ENCODE measurements at places on chromosomes 4 and X. TPM values are rescaled to one million over a fixed set of nuclear protein-coding genes. Genes with fewer than 3 reads are reported as not detected.

ABLIM2 gene
- total RNA-seq: 6.8 TPM

PRKG2 gene
- total RNA-seq: 8.9 TPM

LRP2BP gene
- 0.40 TPM for total RNA-seq

ERAS gene
- total RNA-seq: not detected

DNA sequence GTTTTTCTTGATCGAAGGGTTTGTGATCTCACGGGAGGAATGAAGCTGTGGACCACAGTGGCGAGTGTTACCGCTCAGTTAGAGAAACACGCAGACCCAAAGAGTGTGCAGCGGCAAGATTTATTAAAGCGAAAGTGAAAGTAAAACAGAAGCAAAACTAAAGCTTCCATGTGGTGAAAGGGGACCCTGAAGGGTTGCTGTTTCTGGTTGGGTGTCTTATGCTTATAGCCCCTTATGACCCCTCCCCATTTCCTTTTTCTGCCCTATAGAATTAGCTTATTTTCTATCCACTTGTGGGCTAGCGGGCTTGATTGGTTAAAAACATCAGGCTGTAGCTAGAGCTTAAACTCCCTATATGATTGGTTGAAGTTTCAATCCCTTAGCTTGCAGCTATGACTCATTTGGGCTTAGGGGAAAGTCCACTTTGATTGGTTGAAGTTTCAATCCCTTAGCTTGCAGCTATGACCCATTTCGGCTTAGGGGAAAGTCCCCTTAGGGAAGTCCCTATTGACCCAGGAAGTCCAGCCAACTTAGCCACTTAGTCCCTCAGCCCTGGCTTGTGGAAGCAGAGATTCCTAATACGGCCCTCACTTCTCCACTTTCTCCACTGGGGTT, 171.2 kb upstream of the NWD2 start:
- DNase-seq: no peak

- DNase-seq: no peak
These were observed 1.3 kb downstream of the LDB2 start for GRCh38 chr4:16896881-16897750.

DNA sequence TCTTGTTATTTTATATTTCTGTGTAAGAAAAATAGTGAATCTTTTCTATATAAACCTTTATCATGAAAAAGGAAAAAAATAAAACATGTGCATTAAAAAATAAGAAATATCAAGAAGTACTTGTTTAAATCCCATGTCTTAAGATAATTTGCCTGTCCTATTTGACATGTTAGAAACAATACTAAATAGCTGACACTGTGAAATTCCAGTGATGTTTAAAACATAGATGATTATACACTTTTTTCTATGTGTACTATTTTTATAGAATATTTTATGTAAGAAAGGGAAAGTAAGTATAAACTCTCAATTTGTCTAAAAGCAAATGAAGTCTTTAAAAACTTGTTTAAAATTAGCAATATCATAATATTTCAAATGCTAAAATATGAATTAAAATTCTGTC, 543.2 kb upstream of the ATOH1 start:
- no peak for DNase-seq

- DNase-seq: no peak
These were observed 511.4 kb upstream of the DIPK2B start for GRCh38 chrX:45712067-45712466.

GRCh38 chrX:64150775-64151174, 54.7 kb downstream of the AMER1 start:
- DNase-seq: no peak

DNA sequence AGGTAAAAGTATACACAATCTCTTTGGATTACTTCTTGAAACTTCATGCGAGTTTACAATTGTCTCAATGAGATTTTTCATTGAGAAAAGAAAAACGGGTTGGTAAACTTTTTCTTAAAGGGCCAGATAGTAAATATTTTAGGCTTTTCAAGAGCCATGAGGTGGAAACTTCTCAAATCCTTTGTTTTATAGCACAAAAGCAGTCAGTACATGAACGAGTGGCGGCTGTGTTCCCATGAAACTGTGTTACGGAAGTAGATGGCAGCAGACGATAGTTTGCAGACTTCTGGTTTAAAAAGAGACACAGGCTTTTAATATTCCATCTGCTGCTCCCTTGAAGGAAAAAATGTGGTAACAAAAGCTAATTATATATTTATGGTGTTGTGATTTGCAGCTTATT, 332.0 kb downstream of the TENM3 start:
- DNase-seq: no peak

- no peak for DNase-seq
These were observed 66.5 kb upstream of the TMEM184C start for GRCh38 chr4:147550626-147551246.

DNA sequence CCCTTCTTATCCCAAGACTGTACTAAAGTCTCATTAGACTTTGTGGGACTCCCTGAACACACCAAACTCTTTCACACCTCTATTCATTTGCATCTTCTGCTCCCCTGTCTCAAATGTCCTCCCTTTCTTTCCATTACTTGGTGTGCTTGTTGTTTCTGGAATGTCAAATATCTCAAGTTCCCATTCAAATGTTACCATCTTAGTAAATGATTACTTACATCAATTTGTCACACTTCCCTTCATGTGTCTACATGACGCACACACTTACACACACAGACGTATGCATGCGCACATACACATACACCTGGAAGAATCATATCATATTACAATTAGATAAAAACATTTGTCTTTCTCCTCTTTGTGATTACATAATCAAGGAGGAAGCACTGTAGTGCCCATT, 210.8 kb upstream of the TEX13C start:
- no peak for DNase-seq

Measured in upper lobe of left lung (tissue), 6 donors.